ENCODE measurements at places on chromosomes 11 and 22.

DNA sequence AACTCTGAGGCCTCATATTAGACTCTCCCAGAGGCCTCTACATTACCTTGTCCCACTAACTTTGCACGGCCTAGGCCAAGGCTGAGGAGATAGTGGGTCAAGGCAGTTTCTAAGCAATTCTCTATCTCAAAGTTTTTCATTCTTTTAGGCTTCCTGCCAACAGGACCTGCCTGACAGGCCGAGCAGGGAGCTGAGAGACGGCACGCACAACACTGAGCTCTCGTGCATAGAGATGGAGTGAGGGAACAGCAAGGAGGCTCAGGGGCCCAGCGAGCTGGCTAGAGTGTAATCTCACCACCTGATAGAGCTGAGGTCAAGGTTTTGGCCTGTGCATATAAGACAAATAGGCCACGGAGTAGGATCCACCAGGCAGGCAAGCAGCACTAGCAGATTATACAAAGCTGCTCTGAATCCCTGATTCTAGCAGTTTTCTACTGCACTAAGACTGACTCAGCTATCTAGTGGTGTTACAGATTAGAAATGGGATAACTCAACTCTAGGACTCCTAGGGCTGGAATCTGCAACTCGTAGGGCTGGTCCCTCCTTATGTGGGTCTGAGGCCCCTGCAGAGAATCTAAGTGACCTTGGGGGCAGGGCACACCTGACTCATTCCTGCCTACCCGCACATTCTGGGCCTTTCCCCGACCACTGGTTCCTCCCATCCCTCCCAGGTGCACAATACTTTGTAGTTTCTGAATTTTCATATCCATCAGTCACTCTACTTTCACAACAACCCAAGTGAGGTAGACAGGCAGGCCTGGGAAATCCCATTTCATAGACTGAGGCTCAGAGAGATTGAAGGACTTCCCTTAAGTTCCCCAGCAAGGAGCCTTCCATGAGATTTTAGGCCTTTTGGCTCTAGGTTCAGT is 1.7 kb downstream of the CYB5R2 start:
- DNase-seq = no peak

GRCh38 chr11:112265659-112266409 is 5.2 kb upstream of the PLET1 start:
- peak; percentile 81 for DNase-seq

GRCh38 chr11:63920126-63920938 is 3.4 kb upstream of the RCOR2 start:
- peak; percentile 37 for DNase-seq

- DNase-seq = no peak
These were observed 5.4 kb downstream of the RNF121 start for GRCh38 chr11:71934213-71934612.

DNA sequence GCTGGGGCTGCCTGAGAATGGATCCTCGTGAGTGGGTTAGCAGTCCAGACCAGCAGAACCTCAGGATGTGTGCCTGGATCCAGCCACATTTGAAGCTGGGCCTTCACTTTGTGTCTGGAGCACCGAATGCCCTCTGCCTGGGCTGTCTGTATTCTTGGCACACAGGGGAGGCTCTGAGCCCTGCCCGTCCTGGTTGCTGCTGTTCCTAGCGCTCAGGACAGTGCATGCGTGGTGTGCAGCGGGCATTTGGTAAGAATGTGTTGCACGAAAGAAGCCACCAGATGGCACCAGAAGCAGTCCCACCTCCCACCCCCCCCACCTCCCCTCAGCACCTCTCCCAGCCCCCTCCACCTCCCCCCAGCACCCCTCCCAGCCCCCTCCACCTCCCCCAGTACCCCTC is 4.1 kb upstream of the MAPK11 start:
- peak; percentile 63 for DNase-seq

GRCh38 chr11:111549196-111549868 is 8.8 kb downstream of the LAYN start:
- no peak for DNase-seq

GRCh38 chr11:69158301-69159149 is 2.8 kb downstream of the SMIM38 start:
- no peak for DNase-seq
